ENCODE measurements at places on chromosomes 2 and 18.

GRCh38 chr2:202072226-202072625 lies 829 bp upstream of the KIAA2012 start:
- no peak for DNase-seq

- no peak for DNase-seq
Observed at GRCh38 chr2:197383825-197384224, 51.0 kb downstream of the SF3B1 start.

GRCh38 chr2:24702800-24703199 lies 90.4 kb downstream of the PTRHD1 start:
- no peak for DNase-seq

- DNase-seq: no peak
Observed at GRCh38 chr2:15145919-15146318, 415.2 kb downstream of the NBAS start.

- no peak for DNase-seq
Observed at GRCh38 chr18:44848644-44849335, 168.1 kb downstream of the SETBP1 start.

- DNase-seq: peak; percentile 69
Observed at GRCh38 chr2:127591221-127591923, 54.6 kb upstream of the GPR17 start.

DNA sequence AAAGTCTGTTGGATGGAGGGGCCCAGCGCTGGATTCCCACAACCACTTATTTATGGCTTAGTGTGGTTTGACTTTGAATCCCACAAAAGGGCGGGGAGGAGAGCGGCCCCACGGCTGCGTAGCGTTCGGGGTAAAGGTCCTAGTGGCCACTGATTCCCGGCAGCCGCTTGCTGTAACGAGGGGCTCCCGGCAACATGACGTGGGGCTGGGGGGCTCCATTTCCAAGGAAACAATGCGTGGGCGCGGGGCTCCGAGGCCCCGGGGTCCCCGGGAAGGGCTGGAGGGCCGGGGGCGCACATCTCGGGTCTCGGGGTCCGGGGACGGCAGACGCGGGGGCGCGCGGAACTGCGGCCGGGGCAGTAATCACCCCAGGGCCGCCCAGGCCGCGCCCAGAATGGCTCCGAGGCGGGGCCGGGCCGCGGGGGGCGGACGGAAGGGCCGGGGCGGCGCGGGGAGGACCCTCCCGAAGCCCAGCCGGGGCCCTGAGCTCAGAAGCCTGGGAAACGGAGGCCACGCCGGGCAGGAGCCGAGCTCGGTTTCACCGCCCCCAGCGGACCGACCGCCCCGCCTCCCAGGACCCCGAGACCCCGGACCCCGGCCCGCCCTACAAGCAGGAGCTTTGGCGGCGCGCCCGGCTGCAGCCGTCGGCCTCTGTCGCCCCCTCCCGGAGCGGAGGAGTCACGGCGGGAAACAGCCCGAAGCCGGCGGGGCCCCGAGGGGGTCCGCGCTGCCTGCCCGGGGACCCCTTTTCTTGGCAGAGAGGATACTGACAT lies 11.9 kb upstream of the MLPH start:
- DNase-seq: peak; percentile 83

Data from left lobe of liver (tissue), 2 donors.